ENCODE measurements at places on chromosomes 1 and 21. TPM values are rescaled to one million over a fixed set of nuclear protein-coding genes. Genes with fewer than 3 reads are reported as not detected.

DNA sequence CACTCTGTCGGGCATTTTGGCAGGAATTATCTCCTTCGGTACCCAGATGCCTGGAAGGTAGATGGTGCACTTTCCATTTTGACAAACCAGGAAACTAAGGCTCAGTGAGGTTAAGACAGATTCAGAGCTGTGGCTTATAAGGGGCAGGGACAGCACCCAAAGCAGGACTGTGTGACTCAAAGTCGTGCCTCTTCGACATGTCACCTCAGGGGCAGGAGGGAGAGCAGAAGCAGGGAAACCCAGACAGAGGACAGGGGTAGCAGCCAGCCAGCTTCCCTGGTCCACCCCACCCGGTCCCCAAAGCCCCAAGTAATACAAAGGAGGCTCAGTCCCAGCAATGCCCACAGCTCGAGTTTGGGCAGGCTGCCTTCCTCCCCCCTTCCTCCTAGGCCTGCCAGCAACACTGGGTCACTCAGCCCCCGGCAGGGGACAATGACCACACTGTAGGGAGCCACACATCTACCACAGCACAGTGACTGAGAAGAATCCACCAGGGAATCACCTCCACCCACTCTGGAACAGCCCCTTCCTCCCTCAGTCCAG is 2.5 kb downstream of the RHOC start:
- no peak for DNase-seq

DNA sequence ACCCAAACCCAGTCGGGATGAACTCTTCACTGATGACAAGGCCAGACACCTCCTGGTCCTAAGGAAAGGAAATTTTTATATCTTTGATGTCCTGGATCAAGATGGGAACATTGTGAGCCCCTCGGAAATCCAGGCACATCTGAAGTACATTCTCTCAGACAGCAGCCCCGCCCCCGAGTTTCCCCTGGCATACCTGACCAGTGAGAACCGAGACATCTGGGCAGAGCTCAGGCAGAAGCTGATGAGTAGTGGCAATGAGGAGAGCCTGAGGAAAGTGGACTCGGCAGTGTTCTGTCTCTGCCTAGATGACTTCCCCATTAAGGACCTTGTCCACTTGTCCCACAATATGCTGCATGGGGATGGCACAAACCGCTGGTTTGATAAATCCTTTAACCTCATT is 10.1 kb downstream of the CZIB start:
- no peak for DNase-seq

Gene HPDL
- total RNA-seq = not detected

DNA sequence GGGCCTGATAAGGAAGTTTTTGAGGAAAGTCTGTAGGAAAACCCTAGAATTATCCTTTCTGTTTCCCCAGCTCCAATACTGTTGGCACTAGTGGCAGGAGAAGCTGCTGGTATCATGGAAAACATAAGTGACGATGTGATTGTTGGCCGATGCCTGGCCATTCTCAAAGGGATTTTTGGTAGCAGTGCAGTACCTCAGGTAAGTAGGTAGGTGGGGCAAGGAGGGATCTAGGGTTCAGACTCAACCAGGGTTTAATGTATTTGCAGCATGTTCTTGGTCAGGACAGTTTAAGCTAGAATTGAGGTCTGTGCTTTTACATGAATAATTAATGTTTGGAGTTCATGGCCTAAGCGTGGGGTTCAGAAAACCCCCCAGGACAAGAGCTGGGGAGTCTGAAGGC is 62.1 kb downstream of the KDM1A start:
- no peak for DNase-seq

DNA sequence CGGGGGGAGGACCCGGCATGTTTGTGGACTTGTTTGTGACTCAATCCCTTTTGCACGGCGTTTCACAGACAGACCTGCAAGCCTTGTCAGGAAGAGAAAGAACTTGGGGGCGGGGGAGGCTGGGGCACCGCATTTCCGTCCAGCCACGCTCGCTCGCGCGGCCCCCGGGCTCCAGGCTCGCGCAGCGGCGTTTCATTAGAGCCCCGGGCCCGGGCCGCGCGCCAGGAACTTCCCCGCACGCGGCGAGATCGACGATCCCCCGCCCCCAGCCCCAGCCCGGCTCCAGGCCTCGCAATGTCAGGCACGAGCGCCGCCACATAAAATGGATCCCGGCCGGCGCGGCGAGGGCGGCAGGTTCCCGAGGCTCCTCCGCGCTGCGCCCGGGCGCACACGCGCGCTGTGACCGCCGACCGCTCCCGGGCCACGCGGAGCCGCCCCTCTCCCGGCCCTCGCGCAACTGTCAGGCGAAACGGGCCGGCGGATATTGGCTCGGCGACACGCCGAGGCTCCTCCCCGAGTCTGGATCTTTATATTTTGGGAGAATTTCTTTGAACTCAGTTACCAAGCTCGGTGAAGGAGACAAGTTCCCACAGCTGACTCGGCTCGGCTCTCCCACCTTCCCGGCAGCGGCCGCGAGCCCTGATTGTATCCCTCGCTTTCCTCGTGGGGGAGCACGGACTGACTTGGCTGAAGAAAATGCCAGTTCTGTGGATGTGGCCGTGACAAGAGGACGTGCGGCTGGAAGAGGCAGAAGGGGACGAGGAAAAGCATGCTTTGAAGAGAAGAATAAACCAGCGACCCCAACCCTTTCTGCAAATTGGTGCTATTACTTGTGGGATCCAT is at the start of gene KIF26B:
Gene KIF26B, plus strand, starts transcription at position 557 of the 843 bp plus-strand sequence. CDS start 440 bp downstream, outside the sequence.
- no peak for DNase-seq

DNA sequence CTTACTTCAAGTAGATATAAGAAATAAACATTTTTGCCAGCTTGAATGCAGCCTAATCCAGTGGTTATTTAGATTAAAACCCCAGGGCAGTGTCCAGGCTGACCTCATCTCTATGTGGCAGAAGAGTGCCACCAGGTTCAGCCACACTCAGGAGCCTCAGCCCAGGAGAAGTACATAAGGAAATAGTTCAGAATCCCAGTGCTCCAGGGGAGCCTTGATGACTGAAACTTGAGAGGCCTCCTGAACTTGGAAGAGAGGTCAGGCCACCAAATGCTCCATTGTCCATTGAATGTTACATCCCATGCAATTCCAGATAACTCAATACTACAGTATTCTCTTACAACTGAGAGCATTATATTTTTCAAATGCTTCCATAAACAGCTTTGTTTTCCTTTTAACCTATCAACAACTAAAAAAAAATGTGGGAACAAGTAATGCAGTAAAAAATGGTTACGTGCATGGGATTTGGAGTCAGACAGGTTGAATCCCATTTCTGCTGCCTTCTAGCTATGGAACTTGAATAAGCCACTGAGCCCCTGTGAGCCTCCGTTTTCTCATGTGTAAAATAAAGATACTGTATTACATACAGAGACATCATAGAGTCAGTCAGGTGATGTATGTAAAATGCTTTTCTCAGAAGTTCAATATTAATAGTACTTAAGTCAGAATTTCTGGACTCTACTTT is 248.0 kb downstream of the PLPP3 start:
- DNase-seq = no peak
